ENCODE measurements at places on chromosomes 16 and 17.

DNA sequence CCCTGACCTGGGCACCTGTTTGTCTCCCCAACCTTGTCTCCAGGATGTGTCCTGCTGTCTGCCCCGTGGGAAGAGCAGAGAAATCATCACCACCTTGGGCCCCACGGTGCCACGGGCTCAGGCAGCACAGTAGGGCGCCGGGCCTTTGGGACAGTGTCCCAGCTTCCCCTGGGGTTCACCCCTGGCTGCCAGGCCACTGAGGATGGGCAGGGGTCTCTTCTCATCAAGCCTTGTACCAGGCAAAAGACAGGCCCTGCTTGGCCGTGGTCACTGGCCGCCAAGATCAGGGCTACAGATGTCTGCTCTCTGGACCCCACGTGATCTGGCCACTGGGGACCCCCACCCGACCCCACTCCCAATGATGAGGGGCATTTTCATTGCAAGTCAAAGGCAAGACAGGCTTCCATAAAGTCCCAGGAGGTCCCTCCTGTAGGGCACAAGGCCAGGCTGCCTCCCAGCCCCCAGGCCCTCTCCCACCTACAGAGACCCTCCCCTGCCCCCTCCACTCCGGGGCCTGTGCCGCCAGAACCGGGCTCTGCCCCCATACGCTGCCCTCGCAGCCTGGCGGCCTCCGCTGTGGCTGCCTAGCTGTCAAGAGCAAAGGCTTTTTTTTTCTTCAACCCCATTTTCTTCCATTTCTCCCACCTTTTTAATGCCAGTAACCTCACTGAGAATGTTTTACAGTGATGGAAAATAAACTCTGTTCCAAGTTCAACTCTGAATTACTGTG, 14.5 kb downstream of the DNAAF8 start:
- no peak for DNase-seq

DNA sequence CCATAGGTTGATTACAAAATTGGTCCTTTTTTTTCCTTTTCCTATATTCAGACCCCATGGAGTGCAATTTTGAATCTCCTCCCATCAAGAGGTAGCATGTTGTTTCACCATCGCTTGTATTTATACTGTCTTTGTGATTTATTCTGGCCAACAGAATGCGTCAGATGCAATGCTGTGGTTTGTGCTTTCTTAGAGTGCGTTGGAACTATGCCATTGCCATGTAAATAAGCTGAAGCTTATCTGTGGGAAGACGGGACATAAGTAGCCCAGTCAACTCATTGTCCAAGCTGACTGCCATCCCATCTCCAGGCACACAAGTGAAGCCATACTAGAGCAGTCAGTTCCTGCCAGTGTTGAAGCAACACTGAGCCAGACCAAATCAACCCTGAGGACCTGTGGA, 1339.3 kb upstream of the GOT2 start:
- no peak for DNase-seq

DNA sequence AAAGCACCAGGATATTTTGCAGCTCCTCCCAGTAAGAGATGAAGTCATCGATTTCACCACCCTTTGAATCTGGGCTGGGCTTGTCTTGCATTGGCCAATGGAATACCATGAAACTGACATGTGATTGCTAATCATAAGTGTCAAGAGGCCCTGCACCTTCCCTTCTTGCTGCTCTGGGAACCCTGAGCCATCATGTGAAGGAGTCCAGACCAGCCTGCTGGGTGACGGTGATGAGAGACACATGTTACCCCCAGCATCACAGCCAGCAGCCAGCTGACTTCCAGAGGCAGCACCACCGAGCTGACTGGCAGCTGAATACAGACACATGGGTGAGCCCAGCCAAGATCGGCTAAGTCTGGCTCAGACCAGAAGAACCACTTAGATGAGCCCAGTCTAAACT, 43.6 kb upstream of the CACNG4 start:
- DNase-seq = no peak

DNA sequence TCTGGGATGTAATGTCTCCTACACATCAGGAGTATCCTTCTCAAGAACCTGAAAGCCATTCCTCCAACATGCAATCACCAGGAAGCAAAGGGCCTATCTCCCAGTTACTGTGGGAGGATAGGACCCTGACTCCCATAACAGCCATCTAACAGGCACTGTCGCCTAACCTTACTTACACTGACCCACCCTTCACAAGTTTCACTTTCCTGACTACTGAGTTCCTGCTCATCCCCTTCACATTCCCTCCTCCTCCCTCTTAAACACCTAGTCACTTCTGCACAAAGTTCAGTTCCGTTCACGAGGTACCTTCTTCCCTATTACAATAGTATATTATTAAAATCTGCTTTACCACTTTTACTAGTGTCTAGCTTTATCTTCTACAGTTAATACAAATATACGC, 1.3 kb downstream of the C17orf67 start:
- DNase-seq = no peak

- no peak for DNase-seq
Observed at GRCh38 chr17:71247441-71248015, 873.3 kb upstream of the SOX9 start.

GRCh38 chr16:23124315-23124714, 24.9 kb downstream of the USP31 start:
- DNase-seq = no peak

DNA sequence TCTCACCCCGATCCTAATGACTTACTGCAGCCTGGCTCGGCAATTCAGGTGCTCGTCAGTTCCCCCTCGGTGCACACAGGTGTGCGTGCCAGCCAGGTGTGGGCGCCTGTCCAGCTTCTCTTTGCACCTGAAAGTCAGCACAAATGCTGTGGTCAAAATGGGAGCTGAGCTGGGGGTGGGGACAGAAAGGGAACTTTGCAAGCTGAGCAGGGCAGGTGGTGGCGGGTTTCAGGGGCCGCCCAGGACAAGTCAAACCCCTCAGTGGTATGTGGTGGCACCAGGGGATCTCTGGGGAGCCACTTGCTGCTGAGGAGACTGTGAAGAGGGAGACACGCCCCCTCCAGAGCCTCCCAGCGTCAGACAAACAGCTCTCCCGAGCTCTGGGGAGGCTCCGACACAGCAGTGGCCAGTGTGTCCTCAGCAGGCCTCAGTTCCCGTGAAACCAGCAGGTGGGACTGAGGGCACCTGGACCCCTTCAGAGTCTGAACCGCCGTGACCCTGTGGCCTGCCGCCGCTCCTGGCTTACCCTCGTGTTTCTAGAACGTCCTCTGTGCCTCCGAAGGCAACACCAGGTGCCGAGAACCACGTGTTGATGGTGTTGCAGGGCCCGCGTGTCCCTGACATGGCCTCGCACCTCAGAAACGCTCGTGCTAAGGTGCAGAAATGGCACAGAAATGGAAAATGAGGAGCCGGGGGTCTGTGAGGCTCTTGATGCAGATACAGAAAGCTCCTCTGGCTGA, 233.5 kb upstream of the TNRC6C start:
- no peak for DNase-seq

DNA sequence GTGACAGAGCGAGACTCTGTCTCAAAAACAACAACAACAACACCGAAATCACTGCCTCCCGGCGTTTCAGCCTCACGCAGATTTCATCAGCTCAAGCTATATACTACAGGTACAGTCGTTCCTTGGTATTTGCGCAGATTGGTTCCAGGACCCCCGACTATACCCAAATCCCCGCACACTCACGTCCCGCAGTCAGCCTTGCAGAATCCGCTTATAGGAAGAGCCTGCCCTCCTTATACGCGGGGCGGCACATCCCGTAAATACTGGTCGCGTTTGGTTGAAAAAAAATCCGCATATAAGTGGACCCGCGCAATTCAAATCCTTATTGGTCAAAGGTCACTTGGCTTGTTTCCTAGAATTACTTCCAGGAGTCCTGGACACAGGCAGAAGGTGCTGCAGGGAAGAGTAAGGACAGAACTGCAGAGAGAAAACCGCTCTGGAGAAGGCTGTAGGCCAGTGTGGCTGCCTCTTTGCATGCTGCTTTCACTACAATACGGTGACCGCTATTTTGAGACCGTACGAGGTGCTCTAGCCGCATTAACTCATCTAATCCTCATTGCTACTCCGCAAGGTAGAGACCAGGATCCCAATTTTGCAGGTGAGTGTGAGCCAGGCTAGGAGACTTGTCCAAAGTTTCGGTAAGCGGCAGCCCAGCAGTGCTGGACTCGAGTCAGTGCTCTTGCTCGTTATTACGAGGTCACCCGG, 718 bp downstream of the NDUFAB1 start:
- DNase-seq = no peak

GRCh38 chr16:9680968-9681367, 501.3 kb downstream of the GRIN2A start:
- DNase-seq = no peak

DNA sequence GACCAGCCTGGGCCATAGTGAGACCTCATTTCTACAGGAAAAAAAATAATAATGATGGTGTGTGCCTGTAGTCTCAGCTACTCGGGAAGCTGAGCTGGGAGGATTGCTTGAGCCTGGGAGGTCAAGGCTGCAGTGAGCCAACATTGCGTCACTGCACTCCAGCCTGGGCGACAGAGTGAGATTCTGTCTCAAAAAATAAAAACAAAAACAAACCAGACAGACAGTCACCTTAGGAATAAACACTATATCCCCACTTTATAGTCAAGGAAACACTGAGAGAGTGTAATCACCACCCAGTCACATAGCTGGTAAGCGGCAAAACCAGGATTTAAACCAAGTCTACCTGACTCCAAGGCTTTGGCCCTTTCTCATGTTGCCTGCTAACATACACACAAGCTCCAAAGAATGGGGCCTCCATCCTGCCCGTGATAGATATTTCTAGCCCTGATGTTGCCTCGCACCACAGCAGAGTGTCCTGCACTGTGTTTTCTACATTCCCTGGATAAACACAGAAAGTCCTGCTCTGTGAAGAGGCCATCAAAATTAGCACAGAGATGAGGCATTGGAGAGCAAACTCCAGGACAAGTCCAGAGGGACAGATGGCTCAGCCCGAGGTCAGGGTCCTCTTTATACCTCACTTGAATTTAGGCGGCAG, 66.1 kb upstream of the SMURF2 start:
- DNase-seq = no peak

GRCh38 chr16:85777583-85778310, 21.6 kb downstream of the EMC8 start:
- no peak for DNase-seq

DNA sequence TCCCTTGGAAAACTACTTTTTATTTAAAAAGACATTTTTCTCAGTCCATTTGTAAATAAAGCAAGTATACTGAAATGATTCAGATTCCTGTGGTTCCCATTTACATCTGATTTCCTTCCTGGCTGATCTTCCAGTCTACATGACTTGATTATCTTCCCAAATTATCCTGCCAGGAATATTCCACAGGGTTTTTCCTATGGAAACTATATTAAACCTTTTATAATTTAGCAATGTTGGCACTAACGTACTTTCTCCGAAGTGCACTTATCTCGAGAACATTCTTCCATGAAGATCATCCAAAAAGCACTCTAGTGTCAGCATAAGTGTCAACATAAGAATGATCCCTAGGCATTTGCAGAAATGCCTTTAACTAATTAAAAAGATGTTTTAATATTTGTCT, 347.7 kb upstream of the KIF2B start:
- no peak for DNase-seq

DNA sequence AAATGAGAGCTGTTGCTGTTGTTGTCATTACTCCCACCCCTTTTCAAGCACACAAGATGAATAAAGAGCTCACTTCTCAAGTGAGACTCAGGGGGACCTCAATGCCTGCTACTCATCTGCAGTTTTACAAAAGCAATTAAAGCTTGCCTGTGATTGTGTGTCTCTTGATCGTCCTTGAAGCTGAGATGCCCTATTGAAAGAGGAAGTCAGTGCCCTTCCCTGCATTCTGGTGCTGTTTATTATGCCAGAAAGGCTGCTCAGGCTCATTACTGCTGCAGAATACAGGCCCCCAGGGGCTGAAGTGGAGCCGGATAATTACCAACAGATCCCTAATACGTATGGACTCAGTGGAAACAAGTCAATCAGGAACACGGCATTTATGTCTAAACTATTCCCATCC, 147.2 kb downstream of the HS3ST2 start:
- DNase-seq = no peak

GRCh38 chr17:29390851-29391631, 878 bp downstream of the TAOK1 start:
- DNase-seq = no peak

GRCh38 chr16:3025032-3026002, 1.5 kb downstream of the THOC6 start:
- DNase-seq = no peak

DNA sequence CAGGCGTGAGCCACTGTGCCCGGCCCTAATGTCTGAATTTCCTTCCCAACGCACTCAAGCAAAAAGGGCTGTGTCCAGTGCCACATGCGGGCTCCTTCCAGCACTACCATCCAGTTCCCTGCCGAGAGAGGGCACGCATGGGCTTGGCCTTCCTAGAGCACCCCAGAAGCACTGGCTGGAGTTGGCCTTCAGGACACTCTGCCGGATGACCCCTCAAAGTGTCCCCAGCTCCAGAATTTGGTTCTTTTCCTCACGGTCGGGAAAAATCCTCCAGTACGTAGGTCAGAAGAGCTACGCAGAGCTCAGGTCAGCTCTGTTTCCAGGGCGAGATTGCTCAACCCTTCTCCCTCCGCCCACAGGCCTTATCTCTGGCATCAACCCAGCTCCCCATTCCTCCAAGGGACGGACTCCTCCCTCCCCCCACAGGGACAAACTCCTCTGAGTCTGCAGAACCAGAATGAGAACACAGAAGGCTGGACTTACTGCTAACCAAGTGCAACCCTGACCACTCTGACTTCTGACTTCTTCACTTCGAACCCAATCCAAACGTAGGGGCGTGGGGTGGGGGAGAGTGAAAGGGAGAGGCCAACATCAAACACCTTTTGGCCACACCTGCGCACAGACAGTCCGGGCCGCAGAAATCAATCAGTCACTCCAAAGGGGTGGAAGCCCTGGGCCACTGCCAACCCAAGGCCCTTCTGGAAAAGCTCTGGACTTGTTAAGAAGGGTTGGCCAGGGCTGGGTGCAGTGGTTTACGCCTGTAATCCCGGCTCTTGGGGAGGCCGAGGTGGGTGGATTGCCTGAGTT, 3.6 kb downstream of the CDC42EP4 start:
- DNase-seq = no peak
